ENCODE measurements at places on chromosomes 1 and 21.

DNA sequence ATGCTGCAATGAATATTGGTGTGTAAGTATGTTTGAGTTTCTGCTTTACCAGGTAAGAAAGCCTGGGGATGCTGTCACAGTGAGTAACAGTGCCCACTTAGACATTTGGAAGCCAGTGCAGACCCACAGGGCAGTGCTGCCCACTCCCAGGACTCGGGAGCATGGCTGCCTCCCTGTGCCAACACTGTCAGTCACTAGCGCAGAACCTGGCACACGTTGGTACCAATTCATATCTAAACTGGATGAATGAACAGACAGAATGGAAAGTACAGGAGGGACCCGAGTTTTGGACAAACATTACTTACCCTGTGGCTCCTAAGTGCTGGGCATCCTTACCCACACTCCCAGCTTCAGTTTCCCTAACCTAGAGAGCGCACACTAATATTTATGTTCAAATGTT, 1.6 kb upstream of the EVA1C start:
- no peaks in the 10 kb centered on the region for H3K27me3 ChIP-seq
- H3K4me3 ChIP-seq = peak overlapping the region; percentile 62
- peak overlapping the region; percentile 98 for H3K27ac ChIP-seq
- no peak for DNase-seq
- no peaks in the 10 kb centered on the region for H3K36me3 ChIP-seq

GRCh38 chr1:226584164-226584563, 35.6 kb downstream of the STUM start:
- H3K27ac ChIP-seq = no peak overlapping the region
- H3K4me3 ChIP-seq = no peak overlapping the region
- no peak for DNase-seq

DNA sequence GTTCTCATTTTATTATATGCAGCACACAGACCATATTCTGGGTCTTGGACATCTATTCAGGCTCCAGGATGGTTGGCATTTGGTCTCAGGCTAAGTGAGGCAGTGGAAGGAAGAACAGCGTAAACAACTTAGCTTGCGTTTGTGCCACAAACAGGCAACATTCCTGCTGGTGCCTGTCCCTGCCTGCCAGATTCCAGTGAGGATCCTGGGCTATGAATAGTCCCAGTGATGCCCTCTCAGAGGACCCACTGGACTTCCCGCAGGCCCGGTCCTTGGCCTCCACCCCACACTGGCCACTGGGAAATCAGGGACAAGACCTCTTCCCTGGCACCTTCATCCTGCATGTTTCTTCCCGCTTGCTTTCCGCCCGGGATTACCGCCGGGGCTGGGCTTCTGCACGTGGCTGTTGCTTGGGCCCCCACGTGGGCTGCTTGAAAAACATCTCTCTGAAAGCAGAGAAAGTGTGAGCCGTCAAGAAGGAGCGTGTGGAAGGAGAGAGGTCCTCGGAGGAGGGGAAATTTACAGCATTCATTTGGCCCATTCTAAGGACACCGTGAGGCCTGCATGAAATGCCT, 145.1 kb upstream of the WNT4 start:
- H3K27ac ChIP-seq = no peak overlapping the region
- no peaks in the 10 kb centered on the region for H3K27me3 ChIP-seq
- no peak overlapping the region for H3K4me3 ChIP-seq
- H3K36me3 ChIP-seq = no peaks in the 10 kb centered on the region

- H3K4me3 ChIP-seq = no peak overlapping the region
- no peak for DNase-seq
- H3K36me3 ChIP-seq = no peaks in the 10 kb centered on the region
- peaks cover 6% of the 10 kb centered on the region for H3K4me1 ChIP-seq
These were observed 25.7 kb downstream of the ARHGEF19 start for GRCh38 chr1:16186655-16187235.

- H3K27me3 ChIP-seq = no peaks in the 10 kb centered on the region
- no peak overlapping the region for H3K27ac ChIP-seq
- no peaks in the 10 kb centered on the region for H3K4me1 ChIP-seq
- no peaks in the 10 kb centered on the region for H3K36me3 ChIP-seq
These were observed 9.8 kb upstream of the PHACTR4 start for GRCh38 chr1:28359592-28360239.
